Fibroblast of villous mesenchyme (primary cell): ENCODE measurements at places on chromosomes 13 and 19. TPM values are rescaled to one million over a fixed set of nuclear protein-coding genes. Genes with fewer than 3 reads are reported as not detected.

The CYP4F8 gene
- total RNA-seq, result under 0.01 TPM in 1 of 2 replicates, not detected in the other

The TEX29 gene
- total RNA-seq, result 0.64 TPM in 1 of 2 replicates, not detected in the other

The PPFIA3 gene
- total RNA-seq, result 1.6 and 2.2 TPM in 2 replicates

The MYH14 gene
- not detected in 2 replicates for total RNA-seq

The FPR2 gene
- not detected in 2 replicates for total RNA-seq

The SUGP2 gene
- 39.3 and 57.4 TPM in 2 replicates for total RNA-seq

The SLC10A2 gene
- not detected in 2 replicates for total RNA-seq

The ATG4D gene
- 16.0 and 18.4 TPM in 2 replicates for total RNA-seq

The AZU1 gene
- total RNA-seq, result not detected in 2 replicates

The SIGLEC10 gene
- total RNA-seq, result not detected in 2 replicates

The RNF17 gene
- total RNA-seq, result 0.86 and 1.9 TPM in 2 replicates

The ERF gene
- 27.6 and 32.5 TPM in 2 replicates for total RNA-seq

The TBXA2R gene
- total RNA-seq, result 4.3 and 4.8 TPM in 2 replicates

The TRPM4 gene
- total RNA-seq, result 17.3 and 18.0 TPM in 2 replicates

The MPND gene
- total RNA-seq, result 4.3 and 8.1 TPM in 2 replicates

The LRRC63 gene
- under 0.01 TPM in 1 of 2 replicates, not detected in the other for total RNA-seq

The CACNG6 gene
- total RNA-seq, result under 0.01 and 1.3 TPM in 2 replicates

The KRTDAP gene
- total RNA-seq, result not detected in 2 replicates

The CBY2 gene
- total RNA-seq, result not detected in 2 replicates

The DHRS12 gene
- 4.3 and 4.5 TPM in 2 replicates for total RNA-seq

The SULT2A1 gene
- total RNA-seq, result not detected in 2 replicates

The CYP2F1 gene
- total RNA-seq, result not detected in 2 replicates

The KANK3 gene
- under 0.01 and 0.64 TPM in 2 replicates for total RNA-seq

The ZNF211 gene
- 9.3 and 11.7 TPM in 2 replicates for total RNA-seq

The ZNF880 gene
- 21.6 and 30.0 TPM in 2 replicates for total RNA-seq

The NLRP5 gene
- not detected in 2 replicates for total RNA-seq

The LIM2 gene
- not detected in 2 replicates for total RNA-seq

The CASP14 gene
- total RNA-seq, result not detected in 2 replicates

The CFAP97D2 gene
- not detected in 2 replicates for total RNA-seq

The KCNJ14 gene
- total RNA-seq, result 0.43 and 0.64 TPM in 2 replicates

The GFY gene
- total RNA-seq, result not detected in 2 replicates

The ODAD3 gene
- under 0.01 and 0.43 TPM in 2 replicates for total RNA-seq

The ASPDH gene
- not detected in 2 replicates for total RNA-seq

The ACTMAP gene
- total RNA-seq, result 0.64 and 0.86 TPM in 2 replicates

The ARHGAP33 gene
- total RNA-seq, result 1.7 and 2.3 TPM in 2 replicates

The RAB3D gene
- total RNA-seq, result 8.7 and 9.1 TPM in 2 replicates

The ATP1A3 gene
- total RNA-seq, result not detected in 2 replicates

The TSEN34 gene
- total RNA-seq, result 82.5 and 83.8 TPM in 2 replicates
